Stimulated activated CD4-positive, alpha-beta T cell treated with anti-CD3 and anti-CD28 coated beads, Interleukin-4, amount 100 ng/mL, for 1 hour (primary cell): ENCODE measurements at places on chromosomes 6 and 20.

- no peak for DNase-seq
Measured at GRCh38 chr6:119187596-119187995, 109.1 kb upstream of the FAM184A start.

- DNase-seq: no peak
Measured at GRCh38 chr6:137320271-137320670, 101.1 kb upstream of the IFNGR1 start.

GRCh38 chr6:25415701-25416100 lies 136.5 kb downstream of the CARMIL1 start:
- no peak for DNase-seq

DNA sequence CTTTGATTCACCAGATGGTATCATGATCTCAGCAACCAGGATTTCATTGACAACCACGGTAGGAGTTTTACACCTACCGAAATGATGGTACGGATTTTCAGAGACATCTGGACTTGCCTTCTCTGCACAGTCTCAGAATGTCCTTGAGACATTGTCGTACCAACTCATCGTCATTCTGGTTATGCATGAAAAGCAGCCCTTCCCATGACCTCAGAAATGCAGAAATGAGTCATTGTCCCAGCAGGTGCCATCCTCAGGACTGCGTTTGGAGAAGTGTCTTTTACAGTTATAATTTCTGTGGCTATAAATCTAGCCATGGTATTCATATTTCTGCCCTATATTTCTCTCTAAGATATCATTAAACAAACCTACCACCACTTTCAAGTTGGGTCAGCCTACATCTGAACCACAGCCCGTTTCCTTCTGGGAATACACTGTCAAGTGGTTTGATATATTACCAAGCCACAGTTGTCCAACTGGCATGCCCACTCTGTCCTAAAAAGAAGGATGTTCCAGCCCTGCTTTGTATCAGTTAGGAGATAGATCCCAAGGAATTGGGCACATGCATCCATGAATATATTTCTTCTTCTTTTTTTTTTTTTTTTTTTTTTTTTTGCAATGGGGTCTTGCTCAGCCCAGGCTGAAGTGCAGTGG lies 7.5 kb upstream of the BFSP1 start:
- no peak for DNase-seq

DNA sequence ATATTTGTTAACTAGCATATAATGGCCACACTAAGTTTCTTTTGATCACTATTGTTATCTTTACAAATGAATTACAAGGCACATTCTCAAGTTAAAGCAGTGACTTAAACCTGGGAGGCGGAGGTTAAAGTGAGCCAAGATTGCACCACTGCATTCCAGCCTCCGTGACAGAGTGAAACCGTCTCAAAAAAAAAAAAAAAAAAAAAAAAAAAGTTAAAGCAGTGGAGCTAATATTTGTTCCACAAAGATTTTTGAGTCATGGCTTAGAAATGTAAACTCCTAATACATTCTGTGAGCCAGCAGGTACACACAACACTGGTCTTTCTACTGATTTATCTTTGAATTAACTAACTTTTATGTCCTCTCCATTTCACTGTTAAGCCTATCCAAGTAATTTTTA lies 221.7 kb upstream of the HTR1E start:
- DNase-seq: no peak

DNA sequence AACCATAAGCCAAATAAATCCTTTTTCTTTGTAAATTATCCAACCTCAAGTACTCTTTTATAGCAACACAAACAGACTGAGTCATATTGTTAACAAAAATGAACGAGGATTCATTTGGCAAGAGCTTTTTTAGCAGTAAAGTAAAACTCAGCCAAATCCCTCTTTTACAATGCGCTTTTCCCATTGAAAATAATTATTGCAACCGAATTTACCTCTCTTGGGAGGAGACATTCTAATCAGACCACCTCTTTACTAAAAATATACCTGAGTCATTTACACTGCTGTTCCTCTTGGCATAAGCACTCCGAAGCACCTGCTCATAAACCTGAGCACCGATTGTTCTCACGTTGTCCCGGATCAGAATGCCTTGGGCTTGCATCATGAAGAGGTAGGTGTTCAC lies 57.4 kb downstream of the B4GALT5 start:
- DNase-seq: no peak

DNA sequence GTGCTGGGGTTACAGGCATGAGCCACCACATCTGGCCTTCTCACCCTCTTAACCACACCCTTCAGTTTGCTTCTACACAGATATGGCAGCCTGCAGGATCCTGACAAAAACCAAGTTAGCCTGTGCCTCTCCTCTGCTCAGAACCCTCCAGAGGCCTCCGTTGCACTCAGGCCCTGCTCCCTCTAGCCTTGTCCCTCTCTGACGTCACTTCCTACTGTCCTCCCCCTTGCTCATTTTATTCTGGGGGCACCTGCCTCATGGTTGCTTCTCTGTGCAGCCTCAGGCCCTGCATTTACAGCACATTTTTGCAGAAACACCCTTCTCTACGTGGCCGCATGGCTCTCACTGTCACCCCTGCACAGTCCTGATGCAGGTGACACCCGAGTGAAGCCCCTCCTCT lies 105.6 kb downstream of the CDC5L start:
- DNase-seq: no peak

DNA sequence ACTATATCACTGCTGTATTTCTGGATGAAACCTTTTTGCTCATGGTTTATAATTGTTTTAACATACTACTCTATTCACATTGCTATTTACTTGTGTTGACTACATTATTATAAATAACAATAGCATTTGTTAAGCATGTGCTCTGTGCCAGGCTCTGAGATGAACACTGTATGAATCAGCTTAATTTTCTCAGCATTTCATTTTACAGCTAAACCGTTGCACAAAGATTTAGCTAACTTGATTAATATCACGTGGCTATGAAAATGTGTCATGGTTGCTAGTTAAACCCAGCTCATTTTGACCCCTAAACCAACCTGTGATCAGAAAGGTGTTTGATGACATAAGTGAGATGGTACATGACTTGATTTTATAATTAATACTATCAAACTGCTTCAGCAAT lies 77.5 kb downstream of the NCOA7 start:
- no peak for DNase-seq

DNA sequence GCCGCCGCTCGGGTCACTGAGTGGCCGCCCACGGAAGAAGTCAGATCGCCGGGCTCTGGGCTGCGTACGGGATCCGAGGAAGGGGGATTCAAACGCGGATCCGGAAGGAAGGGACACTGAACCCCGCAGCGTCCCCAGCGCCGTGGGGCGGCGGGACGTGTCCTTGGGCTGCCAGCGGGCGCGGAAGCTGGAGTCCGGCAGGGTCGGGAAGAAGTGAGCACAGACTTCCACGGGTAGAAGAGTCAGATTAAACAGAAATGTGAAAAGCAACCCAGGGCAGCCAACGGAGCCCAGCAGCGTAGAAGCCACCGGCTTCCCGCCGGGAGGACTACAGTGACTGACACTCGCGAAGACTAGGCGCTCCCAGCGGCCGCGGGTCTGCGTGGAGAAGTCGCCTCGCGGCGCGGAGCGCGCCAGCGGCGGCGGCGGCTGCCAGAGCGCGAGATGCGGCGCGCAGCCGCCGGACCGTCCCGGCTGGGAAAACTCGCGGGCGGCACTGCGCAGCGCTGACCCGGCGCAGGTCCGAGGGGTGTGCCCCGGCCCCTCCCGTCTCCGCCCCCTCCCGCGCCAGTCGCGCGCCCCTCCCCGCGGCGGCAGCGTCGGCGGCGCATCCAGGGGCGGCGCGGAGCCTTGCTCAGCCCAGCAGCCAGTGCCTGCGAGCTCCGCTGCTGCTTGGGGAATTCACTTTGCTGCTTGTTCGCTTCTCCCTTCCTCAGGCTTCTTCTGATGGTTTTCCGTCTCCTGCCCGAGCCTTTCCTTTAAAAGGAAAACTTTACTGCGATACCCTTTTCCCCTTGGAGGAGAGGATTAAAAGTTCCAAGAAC lies at the start of gene SAMD5:
Gene SAMD5 (plus strand): TSS at position 649 of the 824 bp plus-strand sequence. CDS start 239 bp downstream, outside the sequence.
- peak; percentile 15 for DNase-seq

- DNase-seq: no peak
Measured at GRCh38 chr6:159720708-159721107, 6.6 kb upstream of the WTAP start.

DNA sequence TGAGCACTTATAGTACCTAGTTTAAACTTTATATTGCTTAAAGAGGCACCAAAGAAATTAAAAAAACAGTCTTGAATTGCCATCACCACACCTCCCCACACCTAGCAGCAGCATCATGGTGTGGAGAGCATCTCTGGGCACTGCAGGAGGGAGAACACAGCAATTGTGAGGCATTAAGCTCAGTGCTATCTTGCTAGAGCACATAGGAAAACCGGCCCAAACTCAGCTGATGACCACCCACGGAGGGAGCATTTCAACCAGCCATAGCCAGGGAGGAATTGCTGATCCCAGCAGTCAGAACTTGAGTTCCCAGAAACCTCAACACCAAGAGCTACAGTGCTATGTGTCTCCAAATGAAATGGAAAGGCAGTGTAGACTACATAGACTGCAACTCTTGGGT lies 19.5 kb upstream of the DEFB113 start:
- no peak for DNase-seq

DNA sequence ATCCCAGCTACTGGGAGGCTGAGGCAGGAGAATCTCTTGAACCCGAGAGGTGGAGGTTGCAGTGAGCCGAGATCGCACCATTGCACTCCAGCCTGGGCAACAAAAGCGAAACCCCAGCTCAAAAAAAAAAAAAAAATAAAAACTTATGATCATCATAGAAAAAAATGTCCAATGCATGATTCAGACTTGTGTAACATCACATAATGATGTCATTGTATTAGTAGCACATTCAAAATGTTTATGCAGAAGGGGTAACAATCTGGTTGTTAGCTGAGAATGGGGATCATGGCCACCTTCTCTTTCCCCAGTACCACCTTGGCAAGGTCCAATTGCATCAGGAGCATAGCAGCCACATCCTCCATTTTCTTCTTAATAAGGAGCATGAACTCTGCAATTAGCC lies 137.6 kb upstream of the MARCKS start:
- no peak for DNase-seq

DNA sequence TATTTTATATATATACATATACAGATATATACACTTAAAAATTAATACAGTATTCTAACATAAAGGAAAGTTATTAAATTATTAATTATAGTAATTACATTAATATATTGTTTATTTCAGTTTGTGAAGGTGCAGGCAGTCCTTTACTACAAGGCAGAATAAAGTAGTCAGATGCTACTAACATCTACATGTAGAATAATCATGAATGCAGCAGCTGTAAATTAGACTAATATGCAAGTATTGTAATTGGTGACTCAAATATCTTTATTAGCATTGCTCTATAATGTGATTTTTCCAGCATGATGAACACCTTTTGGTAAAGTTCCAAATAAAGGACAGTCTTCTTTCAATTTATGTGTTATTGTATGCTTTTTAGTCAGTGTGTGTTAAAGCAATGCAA lies 17.3 kb downstream of the MYO6 start:
- no peak for DNase-seq

DNA sequence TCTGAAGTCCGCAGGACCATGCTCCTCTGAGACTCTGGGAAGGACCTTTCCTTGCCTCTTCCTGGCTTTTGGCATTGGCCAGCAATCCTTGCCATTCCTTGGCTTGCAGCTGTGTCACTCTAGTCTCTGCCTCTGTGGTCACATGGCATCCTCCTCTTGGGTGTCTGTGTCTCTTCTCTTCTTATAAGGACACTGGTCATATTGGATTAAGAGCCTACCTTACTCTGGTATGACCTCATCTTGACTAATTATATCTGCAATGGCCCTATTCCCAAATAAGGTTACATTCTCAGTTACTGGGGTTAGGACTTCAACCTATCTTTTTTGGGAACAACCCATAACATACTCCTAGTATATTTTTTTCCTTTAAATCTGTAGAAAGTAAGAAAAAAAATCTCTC lies 49.9 kb upstream of the GTSF1L start:
- DNase-seq: no peak

GRCh38 chr6:166262743-166263515 lies 45.3 kb downstream of the PRR18 start:
- DNase-seq: no peak

DNA sequence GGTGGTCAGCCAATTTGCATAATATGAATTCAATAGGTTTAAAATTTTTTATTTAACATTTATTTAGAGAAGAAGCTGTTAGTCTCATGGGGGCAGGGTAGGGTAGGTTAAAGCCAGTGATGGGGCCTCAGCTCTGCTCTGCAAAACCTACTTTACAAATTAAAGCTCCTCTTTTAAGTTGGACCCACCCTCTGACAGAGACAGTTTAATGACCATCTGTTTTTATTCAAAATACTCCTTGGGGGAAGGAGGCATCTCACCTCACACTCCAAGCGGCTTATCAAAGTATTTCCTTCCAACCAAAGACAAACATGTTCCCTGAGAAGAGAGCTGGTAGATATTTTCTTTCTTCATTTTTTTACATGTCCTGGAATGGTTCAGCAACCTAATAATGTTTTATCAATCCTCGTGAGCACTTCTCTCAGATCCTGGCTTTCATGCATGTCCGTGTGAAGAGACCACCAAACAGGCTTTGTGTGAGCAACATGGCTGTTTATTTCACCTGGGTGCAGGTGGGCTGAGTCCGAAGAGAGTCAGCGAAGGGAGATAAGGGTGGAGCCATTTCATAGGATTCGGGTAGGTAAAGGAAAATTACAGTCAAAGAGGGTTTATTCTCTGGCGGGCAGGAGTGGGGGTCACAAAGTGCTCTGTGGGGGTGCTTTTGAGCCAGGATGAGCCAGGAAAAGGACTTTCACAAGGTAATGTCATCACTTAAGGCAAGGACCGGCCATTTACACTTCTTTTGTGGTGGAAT lies 184.7 kb downstream of the GJA1 start:
- no peak for DNase-seq

DNA sequence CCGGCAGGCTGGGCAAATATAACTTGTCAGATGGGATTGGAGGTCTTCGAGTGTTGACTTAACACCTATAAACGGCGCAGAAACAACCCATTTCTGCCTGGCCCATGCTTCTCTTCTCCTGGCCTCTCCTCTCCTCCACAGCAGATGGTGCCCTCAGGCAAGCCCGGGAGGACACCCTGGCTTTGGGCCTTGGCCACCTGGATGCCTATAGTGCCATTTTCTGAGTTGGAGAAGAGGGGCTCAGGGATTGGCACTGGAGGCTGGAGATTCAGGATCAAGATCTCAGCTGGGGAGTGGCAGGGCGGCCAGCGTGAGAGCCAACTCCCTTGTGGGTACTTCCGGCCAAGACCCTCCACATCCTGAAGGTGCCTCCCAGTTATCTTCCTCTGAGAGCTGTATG lies 211.9 kb upstream of the PMEPA1 start:
- no peak for DNase-seq

DNA sequence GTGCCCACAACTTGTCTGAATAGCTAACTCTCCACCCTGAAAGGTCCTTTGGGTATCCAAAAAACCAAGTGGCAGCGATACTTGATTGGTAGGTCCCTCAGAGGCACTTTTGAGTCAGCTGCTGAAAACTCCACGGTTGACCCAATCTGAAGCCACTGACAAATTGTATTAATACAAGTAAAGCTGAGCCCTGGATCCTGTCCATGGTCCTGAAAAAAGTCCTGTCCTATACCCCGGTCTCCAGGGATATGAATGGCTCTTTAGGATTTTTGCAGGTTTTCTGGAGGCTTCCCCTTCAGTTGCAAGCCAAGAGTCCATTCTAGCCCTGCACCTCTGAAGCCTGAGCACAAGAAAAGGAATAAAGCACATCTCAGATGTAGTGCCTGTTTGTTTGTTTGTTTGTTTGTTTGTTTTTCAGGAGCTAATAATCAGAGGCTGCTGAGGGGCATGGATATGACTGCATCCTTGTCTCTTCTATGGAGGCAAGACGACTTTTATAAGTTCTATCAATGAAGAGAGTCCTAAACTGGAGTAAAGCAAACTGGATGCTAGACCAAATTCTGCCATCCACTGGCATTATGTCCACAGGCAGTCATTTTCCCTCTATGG lies 1.7 kb upstream of the SLC12A5 start:
- DNase-seq: no peak

- DNase-seq: no peak
Measured at GRCh38 chr20:18412221-18412901, 54.5 kb downstream of the DZANK1 start.
